ENCODE measurements at places on chromosomes 12 and 14.
A peak's percentile ranks its signal among the peaks of the same experiment; 100 is the strongest.

DNA sequence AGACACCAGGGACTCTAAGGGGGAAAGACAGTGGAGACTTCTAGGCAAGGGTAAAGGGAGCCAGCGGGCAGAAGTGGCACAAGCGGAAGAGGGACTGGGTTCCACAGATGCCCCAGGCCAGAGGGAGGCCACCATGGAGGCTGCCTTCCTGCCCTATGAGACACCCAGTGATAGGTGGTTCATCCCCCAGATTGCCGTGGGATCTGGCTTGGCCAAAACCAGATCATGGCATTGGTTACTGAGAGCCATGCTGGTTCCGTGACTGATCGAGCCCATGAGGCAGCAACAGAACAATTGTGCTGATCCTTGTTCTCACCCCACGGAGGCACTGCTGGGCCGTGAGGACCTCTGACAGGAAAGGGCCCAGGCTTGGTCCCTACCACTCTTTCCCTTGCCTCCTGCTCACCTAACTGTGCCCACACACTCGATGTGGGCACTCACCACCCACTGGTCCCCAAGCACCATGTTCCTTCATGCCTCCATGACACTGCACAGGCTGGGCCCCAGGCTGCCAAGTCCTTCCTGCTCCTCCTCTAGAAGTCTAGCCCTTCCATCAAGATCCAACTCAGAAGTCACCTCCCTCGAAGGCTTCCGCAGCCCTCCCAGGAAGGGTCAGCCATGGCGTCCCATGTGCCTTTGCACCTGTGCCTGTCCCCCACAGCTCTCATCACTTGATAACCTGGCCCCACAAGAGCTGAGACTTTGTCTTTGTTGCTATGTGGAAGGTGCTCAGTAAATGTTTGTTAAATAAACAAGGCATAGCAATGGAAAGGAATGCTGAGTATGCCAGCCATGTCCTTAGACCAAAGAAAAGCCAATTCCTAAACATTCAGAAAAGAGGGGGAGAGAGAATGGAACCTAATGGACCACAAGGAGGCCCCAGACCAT, 7.3 kb downstream of the KRT79 start:
- peak; percentile 76 for DNase-seq

DNA sequence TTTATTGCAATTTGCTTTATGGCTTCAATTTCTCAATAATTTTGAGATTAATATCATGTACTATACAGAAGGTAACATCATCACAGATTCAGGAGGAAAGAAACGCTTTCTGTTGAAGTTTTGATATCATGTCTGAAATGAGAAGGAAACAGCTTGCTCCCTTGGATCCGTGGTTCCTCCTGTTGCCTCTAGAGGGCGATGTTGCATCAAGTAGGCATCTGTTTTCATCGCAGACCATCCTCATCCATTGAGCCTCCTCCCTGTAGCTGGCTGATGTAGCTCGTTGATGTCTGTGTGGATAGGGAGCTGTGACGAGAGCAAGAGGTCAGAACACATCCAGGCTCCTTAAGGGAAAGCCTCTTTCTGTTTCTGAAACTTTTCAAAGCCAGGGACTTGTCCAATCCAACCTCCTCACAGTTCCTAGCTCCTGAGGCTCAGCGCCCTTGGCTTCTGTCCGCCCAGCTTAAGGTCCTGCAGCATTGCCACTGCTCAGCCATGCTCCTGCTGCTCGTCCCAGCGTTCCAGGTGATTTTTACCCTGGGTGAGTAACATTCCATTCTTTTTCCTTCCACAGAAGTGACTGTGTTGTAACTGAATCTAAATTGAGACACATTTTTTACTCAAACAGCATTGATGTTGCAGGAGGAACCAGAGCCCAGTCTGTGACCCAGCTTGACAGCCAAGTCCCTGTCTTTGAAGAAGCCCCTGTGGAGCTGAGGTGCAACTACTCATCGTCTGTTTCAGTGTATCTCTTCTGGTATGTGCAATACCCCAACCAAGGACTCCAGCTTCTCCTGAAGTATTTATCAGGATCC, 304.8 kb upstream of the OR4E1 start:
- peak; percentile 77 for DNase-seq

GRCh38 chr12:4227046-4227445, 46.5 kb upstream of the CCND2 start:
- DNase-seq = no peak

GRCh38 chr12:131250028-131250950, 296.6 kb downstream of the ADGRD1 start:
- DNase-seq = no peak

GRCh38 chr14:28765831-28766468, 637 bp upstream of the FOXG1 start:
- peak; percentile 84 for DNase-seq

GRCh38 chr14:91317381-91318308, 73.1 kb upstream of the GPR68 start:
- no peak for DNase-seq

GRCh38 chr14:65369560-65369959, 43.0 kb upstream of the FUT8 start:
- DNase-seq = no peak

- DNase-seq = no peak
Measured at GRCh38 chr12:112307317-112308011, 74.8 kb downstream of the HECTD4 start.

DNA sequence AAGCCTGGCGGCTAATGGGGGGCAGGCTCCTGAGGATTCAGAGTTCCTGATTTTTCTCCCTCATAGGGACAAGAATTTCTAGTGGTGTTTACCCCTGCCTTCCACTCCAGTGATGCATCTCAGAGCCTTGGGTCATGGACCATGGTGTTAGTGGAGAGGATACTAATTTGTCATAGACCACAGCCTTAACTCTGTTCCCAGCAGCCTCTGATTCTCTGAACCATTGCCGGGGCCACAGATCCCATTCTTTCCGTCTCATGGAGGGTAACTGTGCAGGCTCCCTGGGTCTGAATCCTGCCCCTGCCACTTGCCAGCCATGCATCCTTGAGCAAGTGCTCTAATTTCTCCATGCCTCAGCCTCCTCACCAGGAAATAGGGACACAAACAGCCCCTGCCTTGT, 55.1 kb downstream of the RPH3A start:
- DNase-seq = no peak

GRCh38 chr12:6788972-6789924, at the start of gene CD4:
CD4 (plus strand) TSS chr12:6789528; CDS start chr12:6800139, 10,611 bp downstream.
- no peak for DNase-seq

DNA sequence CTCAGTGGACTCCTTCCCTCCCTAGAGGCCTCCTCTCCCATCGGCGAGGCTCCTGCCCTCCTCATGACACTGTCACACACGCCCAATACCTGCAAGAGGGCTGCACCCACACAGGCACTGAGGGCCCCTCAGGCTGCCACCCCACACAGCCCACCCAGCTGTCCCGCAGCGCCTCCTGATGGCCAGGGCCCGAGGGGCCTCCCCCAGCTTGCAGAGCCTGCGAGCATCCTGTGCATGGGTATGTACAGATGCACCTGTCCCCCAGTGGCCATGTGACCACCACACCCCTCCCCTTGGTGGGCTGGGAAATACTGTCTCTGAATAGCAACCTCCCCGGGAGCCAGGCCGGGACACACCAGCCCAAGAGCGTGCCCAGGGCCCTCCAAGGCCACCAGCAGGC, 19.0 kb upstream of the NUDT14 start:
- no peak for DNase-seq

- DNase-seq = no peak
Measured at GRCh38 chr14:46653031-46653755, 1.6 kb upstream of the RPL10L start.

All from mesendoderm (in vitro differentiated cells).